ENCODE measurements at places on chromosomes 7 and 10.

- no peak overlapping the region for H3K27ac ChIP-seq
- no peak overlapping the region for H3K4me3 ChIP-seq
Measured at GRCh38 chr7:39647816-39648215, 24.4 kb downstream of the RALA start.

DNA sequence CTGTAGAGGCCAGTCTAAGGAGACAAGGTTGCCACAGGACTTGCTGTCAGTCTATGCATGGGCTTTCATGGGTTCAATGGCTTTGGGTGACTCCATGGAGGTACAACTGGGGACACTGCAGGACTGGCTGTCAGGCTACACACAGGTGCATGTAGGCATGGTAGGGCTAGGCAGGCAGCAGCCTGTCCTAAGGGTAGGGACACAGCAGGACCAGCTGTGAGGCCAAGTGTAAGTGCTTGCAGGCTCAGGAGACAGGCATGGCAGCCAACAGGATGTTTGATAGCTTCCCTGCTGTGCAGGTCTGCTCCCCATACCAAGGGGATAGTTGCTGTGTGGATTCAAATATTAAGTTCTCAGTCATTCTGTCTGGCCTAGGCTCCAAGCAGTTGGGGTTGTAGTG, 181.0 kb upstream of the NPY start:
- DNase-seq, result no peak
- H3K36me3 ChIP-seq, result no peaks in the 10 kb centered on the region
- no peak overlapping the region for H3K4me3 ChIP-seq
- H3K4me1 ChIP-seq, result no peaks in the 10 kb centered on the region

- DNase-seq, result no peak
- H3K4me1 ChIP-seq, result peaks cover 4% of the 10 kb centered on the region
- H3K36me3 ChIP-seq, result no peaks in the 10 kb centered on the region
Measured at GRCh38 chr7:43943417-43944187, 17.4 kb downstream of the UBE2D4 start.

DNA sequence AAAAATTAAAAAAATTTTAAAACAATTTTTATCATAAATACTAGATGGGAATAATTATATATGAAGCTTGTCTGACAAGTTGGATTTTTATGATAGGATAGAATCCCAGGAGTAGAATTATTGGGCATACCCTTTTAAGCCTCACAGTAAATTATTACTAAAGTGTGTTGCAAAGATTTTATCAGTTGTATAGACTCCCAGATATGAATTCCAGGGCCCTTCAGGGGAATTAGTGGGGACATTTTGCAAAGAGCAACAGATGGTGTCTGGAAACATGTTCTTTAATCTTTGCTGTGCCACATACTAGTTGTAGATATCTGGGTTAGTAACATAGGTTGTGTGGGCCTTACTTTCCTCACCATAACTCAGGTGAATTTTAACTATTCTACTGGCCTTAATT, 28.7 kb downstream of the ZEB1 start:
- H3K27me3 ChIP-seq, result no peaks in the 10 kb centered on the region
- H3K36me3 ChIP-seq, result no peaks in the 10 kb centered on the region
- H3K27ac ChIP-seq, result no peak overlapping the region
- no peak for DNase-seq
- peaks cover 10% of the 10 kb centered on the region for H3K4me1 ChIP-seq

DNA sequence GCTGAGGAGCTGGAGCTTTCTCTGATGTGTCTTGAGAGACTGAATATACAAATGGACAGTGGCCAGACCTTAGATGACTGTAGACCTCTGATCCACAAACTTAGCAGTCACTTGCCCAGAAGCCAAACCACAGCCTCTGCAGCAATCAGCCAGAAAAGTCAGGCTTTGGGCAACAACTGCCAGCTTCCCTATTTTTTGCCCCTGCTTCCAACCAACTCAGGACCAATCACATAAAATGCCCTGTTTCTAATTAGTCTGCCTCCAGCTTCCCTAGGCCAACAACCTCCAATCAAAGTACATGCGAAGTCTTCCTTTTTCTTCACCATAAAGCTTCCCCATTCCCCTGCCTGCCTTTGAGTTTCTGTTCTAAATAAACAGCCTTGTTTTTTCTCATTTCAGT, 37.8 kb upstream of the CACUL1 start:
- no peaks in the 10 kb centered on the region for H3K4me1 ChIP-seq
- peak overlapping the region; percentile 42 for H3K27ac ChIP-seq
- no peaks in the 10 kb centered on the region for H3K36me3 ChIP-seq
- no peaks in the 10 kb centered on the region for H3K27me3 ChIP-seq
- no peak for DNase-seq

- no peaks in the 10 kb centered on the region for H3K27me3 ChIP-seq
- peaks cover 18% of the 10 kb centered on the region for H3K4me1 ChIP-seq
- H3K36me3 ChIP-seq, result no peaks in the 10 kb centered on the region
- peak overlapping the region; percentile 11 for H3K27ac ChIP-seq
- no peak overlapping the region for H3K4me3 ChIP-seq
Measured at GRCh38 chr10:78656417-78657162, 412.2 kb upstream of the ZMIZ1 start.

Measured in esophagus squamous epithelium (tissue), 5 donors.